ENCODE measurements at places on chromosomes 12 and 14. TPM values are rescaled to one million over a fixed set of nuclear protein-coding genes. Genes with fewer than 3 reads are reported as not detected.

DNA sequence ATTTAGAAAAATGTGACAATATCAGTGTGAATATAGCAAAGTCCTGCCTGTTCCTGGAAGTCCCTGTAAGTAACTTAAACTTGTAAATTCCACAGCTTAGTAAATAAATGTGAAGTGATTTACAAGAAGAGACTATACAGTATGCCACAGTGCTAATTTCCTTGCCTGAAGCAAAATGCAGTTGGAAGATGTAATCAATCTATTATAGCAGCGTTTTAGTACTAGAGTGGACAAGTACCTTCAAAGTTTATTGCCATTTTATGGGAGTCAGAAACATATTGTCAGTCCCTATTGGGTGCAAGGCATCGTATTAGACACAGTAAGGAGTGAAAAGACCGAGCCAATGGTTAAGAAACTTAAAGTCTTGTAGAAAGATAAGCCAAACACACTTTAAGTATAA is 94.1 kb downstream of the TRHDE start:
- no peak for DNase-seq

Gene SALL2
- total RNA-seq: 4.2 TPM

Gene TCL1B
- total RNA-seq: not detected

Gene SELPLG
- 4.1 TPM for total RNA-seq

- DNase-seq: no peak
Observed at GRCh38 chr12:57096099-57096572, 7.2 kb downstream of the NAB2 start.

GRCh38 chr14:98957211-98958047 is 314.6 kb downstream of the BCL11B start:
- peak; percentile 62 for DNase-seq

Gene SDSL
- 7.6 TPM for total RNA-seq

Gene XPOT
- 24.7 TPM for total RNA-seq

DNA sequence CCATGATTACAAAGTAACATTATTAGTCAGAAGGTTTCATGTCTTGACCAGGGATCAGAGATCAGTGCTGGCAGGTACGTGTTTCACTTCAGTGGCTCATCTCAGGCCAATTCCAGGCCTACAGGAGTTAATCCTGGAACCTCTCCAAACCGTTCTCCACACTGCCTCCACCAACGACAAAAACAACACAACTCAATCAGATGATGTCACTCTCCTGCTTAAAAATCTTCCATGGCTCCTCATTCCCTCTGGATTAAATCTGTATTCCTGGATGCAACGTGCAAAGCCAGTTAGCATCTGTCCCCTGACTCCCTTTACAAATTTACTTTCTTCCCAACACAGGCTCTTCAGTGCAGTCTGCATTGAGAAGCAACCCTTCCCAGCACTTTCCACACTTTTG is 34.3 kb upstream of the TXNRD1 start:
- no peak for DNase-seq

GRCh38 chr14:74954232-74954946 is 1.0 kb downstream of the PGF start:
- DNase-seq: no peak

Gene TC2N
- total RNA-seq: 9.2 TPM

DNA sequence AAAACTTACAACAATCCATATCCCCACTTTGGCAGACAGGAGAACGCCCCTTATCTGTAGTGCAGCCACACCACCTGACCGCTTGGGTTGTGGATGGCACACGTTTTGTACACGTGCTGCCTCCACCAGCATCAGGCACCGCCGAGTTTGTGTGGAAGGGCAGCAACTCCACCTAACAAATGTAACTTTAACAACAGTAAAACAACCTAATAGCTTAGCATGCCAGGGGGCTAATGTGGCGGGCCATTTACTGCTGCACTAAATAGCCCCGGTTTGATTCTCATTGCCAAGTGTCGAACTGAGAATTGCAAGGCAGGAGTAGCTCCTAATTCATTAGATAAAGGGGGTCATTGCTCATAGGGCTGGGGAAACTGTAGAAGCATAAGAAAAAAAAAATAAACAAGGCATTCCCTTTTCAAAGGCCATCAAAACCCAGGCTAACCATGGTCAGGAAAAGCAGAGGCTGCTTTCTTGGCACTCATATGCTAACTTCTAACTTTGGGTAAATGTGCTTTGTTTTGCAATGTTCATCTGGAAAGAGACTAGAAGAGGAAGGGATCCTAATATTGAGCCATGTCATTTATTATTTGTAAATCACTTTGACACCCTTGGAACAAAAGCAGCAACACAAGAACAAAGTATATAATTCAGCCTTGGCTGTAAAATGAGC is 279.7 kb upstream of the SOX5 start:
- DNase-seq: no peak

Gene BCL11B
- 0.20 TPM for total RNA-seq

GRCh38 chr14:87767567-87767901 is 225.4 kb downstream of the GALC start:
- no peak for DNase-seq

GRCh38 chr12:93664573-93665138 is 12.5 kb upstream of the CRADD start:
- DNase-seq: no peak

DNA sequence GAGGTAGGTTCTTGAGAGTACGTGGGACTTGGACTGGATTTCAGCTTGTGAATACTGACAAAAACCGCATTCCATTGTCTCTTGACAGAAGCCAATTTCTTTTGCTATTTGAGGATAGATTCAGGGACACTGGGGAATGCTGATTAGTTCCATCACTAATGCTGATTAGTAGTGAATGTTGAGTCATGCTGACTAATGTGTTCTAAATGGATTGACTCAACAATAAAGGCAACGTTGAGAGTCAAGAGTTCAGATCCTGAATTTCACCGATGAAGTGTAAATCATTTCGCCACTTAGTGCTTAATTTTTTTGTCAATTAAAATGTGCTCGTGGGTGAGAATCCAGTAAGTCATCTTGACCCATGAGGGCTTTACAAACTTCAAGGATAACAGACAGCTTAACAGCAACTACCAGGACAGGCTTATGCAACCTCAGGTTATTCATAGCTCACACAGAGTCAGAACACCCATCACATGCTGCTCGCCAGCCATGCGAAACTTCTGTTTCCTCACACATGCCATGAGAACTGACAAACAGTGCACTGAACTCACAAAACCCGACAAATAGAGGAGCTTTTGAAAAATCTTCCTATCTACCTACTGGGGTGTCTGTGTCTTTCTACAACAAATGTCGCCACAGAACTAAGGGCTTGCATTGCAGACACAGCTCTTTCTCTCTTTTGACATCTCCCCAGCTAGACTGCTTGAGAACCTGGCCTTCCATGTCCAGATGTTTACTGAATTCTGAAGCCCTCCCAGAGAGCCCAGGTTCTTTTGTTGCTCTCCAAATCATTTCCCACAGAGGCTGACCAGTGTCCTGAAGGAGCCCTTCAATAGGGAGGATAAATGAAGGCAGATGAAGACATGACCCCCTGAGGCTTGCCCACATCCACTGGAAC is 316.4 kb downstream of the ZFP36L1 start:
- DNase-seq: peak; percentile 63

Gene AQP2
- not detected for total RNA-seq

DNA sequence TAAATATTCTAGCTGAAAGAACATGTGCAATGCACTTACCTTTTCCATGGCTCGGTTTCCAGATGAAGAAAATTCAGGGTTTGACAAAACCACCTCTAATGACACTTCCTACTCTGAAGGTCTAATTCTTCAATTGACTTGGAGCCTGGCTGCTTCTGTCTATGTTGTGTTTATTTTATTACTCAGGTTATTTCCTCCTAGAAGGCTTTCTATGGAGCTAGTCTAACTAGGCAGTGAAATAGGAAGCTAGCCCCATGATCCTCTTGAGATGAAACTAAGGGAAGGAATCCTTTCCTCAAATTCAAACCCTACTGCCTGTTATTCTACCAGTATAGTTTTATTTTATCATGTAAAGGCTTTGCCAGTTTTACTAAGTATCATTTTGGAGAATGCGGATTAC is 20.9 kb upstream of the IFNG-AS1 start:
- DNase-seq: no peak

GRCh38 chr12:71371122-71371521 is 68.5 kb upstream of the LGR5 start:
- no peak for DNase-seq

Data from left ventricle myocardium superior (tissue), 1 donor.